ENCODE measurements at places on chromosomes 11 and 22.
A peak's percentile ranks its signal among the peaks of the same experiment; 100 is the strongest.

DNA sequence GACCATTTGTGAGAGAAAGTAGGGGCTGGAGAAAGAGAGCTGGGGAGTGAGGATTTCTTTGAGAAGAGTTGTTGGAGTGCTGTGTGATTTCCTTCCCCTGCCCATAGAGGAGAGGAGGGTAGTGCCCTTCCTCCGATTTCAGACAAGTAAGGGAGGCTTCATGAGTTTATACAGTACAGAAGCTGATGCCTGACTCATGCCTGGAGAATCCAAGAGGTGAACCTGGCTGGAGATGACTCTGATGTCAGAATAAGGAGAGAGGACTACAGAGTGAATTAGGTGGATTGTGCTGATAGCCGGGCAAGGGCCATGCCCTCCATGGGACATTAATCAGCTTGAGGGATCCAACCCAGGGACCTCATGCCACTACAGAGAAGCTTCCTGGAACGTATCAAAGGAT, 91.6 kb downstream of the FAR1 start:
- no peak for DNase-seq

DNA sequence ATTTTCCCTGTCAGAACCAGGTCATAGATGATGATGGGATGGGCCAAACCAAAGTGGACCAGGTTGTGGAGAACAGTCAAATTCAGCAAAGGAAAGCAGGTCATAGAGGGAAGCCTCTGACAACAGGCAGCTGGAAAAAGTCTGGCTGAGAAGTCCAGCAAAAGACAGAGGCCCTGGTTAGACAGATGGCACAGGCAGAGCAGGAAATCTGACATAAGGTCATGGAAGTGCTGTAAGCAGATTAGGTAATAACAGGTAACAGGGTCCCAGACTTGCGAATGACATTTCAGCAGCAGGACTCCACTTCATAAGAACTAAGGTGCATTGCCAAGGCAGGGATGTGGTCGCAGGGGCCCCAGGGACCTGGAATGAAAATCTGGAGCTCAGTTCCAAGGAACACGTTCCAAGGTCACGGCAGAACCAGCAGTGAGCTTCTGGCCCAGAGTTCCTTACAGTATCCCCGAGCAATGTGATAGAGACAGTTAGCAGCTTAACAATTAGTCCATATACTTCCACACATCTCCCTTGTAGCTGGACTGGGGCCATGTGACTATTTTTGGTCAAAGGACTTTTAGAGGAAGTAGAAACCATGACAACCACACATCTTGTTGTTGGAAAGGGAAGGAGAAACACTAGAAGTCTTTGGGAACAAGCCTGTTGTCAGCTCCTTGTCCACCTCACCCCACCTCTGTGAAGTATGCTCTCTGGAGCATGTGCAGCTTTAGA, 75.4 kb downstream of the ME3 start:
- DNase-seq, result peak; percentile 25

DNA sequence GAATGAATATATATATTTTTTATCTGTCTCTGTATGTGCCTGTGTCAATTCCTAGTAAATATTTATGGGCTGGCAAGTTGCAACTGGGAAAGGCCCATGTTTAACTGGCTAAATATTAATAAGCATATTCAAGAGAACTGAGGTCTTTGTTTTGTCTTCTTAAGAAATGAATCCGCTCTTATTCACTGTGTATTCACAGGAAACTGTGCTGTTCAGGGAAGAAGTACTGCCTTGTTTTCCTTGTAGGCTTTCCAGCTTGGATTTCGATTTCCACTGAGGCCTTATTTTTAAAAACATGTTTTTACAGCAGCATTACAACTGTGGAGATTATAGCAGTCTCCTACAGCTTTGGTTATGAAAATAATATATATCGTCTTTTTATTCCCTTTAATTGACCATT, 64.7 kb downstream of the LDLRAD3 start:
- no peak for DNase-seq

GRCh38 chr22:29701155-29701999, 18.4 kb upstream of the CABP7 start:
- peak; percentile 65 for DNase-seq

GRCh38 chr11:106684944-106685343, 333.3 kb downstream of the GUCY1A2 start:
- no peak for DNase-seq

DNA sequence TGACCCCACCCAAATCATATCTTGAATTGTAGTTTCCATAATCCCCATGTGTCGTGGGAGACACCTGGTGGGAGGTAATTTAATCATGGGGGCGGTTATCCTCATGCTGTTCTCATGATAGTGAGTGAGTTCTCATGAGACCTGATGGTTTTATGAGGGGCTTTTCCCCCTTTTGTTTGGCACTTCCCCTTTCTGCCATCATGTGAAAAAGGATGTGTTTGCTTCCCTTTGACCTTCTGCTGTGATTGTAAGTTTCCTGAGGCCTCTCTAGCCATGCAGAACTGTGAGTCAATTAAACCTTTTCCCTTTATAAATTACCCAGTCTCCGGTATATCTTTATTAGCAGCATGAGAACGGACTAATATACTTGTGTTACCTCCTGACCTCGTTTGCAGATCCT, 156.6 kb upstream of the MTNR1B start:
- peak; percentile 17 for DNase-seq

DNA sequence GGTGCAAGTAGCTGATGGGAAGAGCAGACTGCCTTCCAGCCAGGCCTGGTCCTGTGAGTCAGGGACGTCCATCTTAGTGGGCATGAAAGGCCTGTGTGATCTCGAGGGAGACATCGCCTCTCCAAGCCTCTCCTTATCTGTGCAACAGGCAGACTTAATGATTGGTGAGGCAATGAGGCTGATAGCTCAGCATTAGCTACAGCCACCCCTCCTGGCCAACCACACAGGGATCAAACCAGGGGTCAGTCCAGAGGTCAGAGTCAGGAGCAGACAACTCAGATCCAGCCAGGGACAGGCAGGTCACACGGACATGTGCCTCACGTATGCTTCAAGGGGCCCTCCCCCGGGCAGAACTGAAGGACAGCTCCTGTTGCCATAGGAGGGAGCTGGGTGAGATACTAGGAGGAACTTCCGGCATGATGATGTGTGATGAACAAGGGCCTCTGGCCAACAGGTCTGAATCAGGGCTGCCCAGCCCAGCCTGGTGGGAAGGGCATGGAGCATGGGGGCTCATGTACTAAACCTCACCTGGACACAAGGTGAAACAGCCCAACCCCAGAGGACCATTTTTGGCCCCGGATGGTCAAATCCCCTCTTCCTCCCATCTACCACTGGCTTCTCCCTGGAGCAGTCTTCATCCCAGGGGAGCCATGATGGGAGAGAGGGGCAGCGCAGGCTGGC, 2.8 kb upstream of the APOC3 start:
- no peak for DNase-seq

DNA sequence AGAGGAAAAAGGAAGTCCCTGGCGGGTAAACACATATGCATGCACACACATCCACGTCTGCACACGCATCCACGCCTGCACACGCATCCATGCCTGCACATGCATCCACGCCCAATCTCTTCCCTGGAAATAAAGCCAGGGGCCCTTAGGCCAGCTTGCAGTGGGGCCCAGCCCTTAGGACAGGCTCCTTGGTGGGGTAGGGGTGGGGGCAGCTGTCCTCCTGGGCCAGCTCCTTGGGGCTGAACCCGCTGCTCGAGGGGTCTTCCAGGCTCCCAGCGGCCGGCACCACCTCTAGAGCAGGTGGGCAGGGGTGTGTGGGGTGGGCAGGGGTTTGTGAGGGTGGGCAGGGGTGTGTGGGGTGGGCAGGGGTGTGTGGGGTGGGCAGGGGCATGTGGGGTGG, 1.9 kb downstream of the C11orf21 start:
- DNase-seq, result no peak

- peak; percentile 87 for DNase-seq
These were observed 9.4 kb upstream of the FANCF start for GRCh38 chr11:22634897-22635629.

- DNase-seq, result no peak
These were observed 8.2 kb downstream of the FJX1 start for GRCh38 chr11:35626501-35626900.

DNA sequence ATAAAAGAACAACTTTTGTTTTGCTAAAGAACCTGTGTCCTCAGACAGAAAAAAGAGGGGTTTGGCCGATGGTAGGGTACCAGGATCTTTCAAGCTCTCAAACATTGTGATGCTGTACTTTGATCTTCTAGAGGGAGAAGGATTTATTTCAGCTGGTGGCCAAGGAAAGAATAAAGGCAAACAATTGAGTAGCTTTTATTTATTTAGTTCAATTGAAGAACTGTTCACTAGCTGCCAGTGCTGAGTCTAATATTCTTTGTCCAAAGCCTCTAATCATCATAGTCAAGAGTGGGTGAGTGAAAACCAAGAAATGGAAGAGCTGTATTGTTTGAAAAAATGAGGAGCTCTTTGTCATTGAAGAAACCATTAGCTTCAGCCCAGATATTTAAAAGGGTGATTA, 138.4 kb downstream of the FAT3 start:
- no peak for DNase-seq

GRCh38 chr11:105230586-105230985, 91.0 kb upstream of the CARD18 start:
- DNase-seq, result no peak

- peak; percentile 50 for DNase-seq
These were observed 6.9 kb downstream of the MCAT start for GRCh38 chr22:43136255-43136654.

DNA sequence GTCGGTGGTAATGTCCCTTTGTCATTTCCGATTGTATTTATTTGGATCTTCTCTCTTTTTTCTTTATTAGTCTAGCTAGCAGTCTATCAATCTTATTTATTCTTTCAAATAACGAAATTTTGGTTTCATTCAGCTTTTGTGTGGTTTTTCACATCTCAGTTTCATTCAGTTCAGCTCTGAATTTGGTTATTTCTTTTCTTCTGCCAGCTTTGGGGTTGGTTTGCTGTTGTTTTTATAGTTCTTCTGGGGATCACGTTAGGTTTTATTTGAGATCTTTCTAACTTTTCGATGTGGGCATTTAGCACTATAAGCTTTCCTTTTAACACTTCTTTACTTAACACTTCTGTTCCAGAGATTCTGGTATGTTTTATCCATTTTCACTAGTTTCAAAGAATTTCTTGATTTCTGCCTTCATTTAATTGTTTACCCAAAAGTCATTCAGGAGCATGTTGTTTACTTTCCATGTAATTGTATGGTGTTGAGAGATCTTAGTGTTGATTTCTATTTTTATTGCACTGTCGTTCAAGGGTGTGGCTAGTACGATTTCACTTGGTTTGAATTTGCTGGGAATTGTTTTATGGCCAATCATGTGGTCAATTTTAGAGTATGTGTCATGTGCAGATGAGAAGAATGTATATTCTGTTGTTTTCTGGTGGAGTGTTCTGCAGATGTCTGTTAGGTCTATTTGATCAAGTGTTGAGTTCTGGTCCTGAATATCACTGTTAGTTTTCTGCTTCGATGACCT, 7.7 kb upstream of the SCGB1D1 start:
- no peak for DNase-seq

DNA sequence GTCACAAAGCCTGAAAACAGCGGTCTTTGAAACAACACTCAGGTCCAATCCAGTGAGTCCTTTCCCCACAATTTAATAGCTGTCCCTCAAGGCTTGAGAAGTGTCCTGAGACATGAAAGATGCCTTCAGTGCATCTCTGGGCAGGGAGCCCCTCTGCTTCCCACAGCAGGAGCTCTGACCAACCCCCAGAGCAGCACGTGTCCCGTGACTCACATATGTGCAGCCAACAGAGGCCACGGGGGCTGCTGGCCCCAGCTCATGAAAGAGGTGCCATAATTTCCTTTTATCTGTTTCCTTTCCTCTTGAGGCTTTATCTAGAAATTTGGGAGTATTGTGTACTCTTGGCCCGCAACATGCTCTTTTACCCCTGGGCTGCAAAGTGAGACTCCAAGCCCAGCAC, 33.2 kb upstream of the LMO1 start:
- no peak for DNase-seq

DNA sequence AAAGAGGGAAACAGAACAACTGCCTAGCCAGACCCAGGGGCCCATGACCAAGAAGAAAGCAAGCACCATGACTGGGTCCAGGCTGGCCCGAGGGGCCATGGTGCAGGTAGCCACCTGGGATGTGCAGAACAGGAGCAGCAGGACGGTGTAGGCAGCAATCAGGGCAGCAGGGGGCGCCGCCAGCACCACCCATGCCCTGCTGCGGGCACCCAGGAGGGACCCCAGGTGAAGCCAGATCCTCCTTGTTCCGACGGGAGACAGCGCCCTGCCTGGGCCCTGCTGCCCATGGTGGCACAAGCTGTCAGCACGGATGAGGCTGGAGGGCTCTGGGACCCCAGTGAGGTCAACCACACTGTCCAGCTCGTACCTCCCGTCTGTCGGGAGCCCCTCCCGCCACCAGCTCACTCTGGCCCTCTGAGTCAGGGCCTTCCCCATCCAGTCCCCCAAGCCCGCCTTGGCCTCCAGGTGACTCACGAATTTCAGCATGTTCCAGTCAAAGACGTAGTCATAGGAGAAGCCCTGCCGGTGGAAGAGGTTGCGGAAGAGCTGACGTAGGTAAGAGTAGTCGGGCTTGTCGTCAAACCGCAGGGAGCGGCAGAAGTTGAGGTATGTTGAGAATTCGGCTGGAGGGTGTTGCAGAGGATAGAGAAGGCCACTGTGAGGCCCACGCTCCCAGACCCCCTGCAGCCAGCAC, 18.8 kb downstream of the CSNK1E start:
- DNase-seq, result no peak

DNA sequence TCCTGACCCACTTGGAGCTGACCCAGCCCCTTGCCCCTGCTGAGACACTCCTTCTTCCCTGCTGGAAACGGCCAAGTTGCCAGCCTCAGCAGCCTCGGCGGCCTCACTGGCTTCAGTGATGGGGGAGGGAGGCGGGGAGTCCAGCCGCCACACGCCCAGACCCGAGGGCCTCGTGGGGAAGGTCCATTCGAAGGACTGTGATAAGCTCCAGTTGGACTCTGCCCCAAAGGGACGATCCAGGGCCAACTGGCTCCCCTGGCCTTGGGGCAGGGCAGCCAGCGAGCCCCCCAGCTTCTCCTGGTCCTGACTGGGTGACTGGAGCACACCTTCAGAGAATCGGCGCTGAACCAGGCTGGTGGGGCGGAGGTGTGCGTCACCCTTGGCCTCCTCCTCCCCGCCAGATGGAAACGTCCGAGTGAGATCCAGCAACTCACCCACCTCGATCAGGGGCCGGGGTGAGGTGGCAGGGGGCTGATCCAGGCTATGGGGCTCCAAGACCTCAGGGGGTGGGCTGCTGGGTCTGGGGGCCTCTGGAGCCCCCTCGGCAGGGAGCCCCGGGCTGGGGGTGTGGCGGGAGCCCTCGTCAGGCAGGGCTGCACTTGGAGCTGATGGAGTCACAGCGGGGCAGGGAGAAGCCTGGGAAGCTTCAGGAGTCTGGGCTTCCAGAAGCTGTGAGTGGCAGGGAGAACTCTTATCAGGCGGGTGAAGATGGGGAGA, 11.5 kb downstream of the TNKS1BP1 start:
- DNase-seq, result no peak

GRCh38 chr11:113725913-113726312, 19.8 kb upstream of the TMPRSS5 start:
- DNase-seq, result no peak
